ENCODE measurements at places on chromosomes 7 and 10.

DNA sequence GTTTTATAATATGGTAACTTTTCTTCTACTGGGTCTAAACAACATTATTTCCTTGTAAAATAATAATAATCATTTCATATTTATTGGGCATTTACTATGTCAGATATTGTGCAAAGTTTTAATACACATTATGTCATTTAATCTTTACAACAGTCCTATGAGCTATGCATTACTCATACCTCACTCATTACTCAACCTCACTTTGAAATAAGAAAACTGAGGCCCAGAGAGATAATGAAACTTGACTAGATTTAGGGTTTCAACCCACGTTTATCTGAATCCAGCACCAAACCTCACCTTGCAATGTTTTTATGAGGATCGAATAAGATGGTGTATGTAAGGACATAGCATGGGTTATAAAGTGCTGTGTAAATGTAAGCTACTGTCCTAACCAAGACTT, 153.2 kb upstream of the SLC13A1 start:
- no peak for DNase-seq

- no peak for DNase-seq
Measured at GRCh38 chr7:54469740-54470139, 72.4 kb upstream of the VSTM2A start.

- no peak for DNase-seq
Measured at GRCh38 chr7:96952974-96953391, 52.4 kb upstream of the DLX6 start.

DNA sequence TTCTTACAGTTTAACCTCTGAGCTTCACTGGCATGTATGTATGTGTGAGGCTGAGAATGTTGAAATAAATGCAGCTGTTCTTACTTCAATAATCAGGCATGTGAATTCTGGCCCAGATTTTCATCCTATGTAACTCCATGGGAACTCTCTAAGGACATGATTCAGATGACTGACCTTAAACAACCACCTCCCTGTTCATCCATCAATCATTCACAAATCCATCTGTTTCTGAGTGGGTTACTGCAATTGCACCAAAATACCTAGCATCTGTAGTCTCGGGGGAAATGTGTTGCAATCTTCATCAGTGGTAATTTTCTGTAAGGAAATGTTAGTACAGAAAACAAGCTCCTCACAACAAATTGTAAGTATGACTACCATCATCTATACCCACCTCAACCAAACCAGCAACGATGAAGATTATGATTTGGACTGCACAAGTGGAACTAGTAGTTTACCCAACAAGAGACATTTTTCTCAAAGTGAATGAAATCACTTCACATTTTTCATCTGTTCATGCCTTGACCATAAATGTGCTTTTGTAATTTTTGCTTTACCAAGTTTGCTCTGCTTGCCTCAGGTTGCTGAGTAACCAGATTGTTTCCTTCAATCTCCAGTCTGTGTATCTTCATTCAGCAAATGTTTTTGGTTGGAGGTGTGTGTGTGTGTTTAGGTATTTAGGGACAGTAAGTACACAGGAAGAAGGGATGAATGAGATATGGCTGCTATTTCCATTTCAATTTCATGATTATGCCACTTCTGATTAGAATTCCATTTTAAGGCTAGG, 65.7 kb upstream of the FZD8 start:
- no peak for DNase-seq

- DNase-seq = no peak
Measured at GRCh38 chr7:82091126-82091684, 321.4 kb upstream of the HGF start.

- no peak for DNase-seq
Measured at GRCh38 chr7:126449611-126450268, 803.0 kb downstream of the GRM8 start.

GRCh38 chr10:20059084-20059835, 243.0 kb downstream of the PLXDC2 start:
- DNase-seq = no peak

- no peak for DNase-seq
Measured at GRCh38 chr7:26653430-26654399, 210.7 kb downstream of the SKAP2 start.

- DNase-seq = no peak
Measured at GRCh38 chr10:97159646-97160305, 26.0 kb downstream of the SLIT1 start.

DNA sequence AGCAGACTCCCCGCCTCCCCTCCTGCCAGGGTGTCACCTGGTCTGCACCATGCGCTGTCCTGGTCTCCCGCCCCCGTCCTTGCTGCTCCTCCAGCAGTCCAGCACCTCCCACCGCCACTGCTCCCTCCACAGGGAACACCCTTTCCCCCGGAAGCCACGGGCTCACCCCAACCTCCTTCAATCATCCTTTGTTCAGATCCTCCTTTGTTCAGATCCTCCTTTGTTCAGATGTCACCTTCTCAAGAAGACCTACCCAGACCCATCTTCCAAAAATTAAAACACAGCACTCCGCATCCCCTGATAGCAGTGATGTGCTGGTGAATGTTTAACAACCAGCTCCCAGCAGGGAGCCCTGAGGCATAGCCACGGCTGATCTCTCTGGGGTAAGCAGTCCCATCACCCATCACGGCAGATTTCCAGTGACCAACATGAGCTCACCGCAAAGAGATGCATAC, 237.7 kb downstream of the USP6NL start:
- DNase-seq = no peak

DNA sequence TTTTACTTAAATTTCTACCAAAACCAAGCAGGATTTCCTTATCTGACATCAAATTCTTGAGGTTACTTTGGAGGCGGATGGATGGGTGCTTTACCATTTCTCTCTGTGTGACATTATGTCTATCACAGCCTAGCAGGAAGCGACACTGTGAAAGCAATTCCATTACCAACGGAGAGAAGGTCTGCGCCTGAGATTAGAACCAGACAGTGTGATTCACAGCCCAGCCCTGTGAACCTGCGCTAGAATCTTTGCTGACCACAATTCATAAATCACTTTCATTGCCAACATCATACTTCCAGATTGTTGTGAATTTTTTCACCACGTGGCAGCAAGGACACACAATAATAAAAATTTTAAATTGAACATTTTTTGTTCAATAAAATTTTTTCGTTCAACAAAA, 126.5 kb downstream of the CUBN start:
- DNase-seq = peak; percentile 90

DNA sequence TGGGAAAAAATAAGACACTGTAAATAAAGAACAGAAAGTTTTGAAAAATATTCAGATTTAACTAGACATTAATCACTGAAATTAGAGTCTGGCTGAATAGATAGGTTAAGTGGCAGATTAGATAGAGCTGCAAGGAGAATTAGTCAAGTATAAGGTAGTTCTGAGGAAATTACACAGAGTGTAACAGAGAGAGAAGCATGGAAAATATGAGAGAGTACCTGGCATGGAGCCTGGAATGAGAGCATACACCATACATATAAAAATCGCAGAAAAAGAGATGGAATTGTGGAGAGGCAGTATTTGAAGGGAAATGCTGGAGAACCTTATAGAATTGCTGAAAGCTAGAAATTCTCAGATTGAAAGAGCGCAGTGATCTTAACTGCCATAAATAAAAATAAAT, 46.9 kb downstream of the ZNRF2 start:
- DNase-seq = no peak

GRCh38 chr10:16777473-16778370, 39.5 kb downstream of the RSU1 start:
- no peak for DNase-seq

- no peak for DNase-seq
Measured at GRCh38 chr10:32156031-32156495, 99.8 kb upstream of the KIF5B start.

GRCh38 chr7:34034728-34035127, 129.4 kb downstream of the BMPER start:
- no peak for DNase-seq

- peak; percentile 75 for DNase-seq
Measured at GRCh38 chr10:31896968-31897384, 31.7 kb downstream of the ARHGAP12 start.

GRCh38 chr7:157013101-157013500, 2.6 kb upstream of the MNX1 start:
- DNase-seq = no peak

- no peak for DNase-seq
Measured at GRCh38 chr10:67760272-67760671, 64.3 kb upstream of the CTNNA3 start.

DNA sequence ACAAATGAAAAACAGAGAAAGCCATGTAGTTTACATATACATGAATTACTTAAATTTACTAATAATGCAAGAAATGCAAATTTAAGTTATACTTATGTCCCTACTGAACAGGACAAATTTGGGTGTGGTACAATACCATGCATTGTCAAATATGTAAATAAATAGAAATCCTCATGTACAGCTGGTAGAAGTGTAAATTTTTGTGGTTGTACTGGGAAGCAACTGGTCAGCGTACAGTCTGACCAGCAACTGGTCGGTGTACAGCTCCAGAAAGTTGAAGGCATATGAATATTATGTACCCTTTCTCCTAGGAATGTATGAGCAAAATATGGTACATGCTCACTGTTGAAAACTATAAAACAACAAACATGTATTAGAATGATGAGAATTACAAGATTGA, 93.9 kb upstream of the TMEM106B start:
- DNase-seq = no peak

DNA sequence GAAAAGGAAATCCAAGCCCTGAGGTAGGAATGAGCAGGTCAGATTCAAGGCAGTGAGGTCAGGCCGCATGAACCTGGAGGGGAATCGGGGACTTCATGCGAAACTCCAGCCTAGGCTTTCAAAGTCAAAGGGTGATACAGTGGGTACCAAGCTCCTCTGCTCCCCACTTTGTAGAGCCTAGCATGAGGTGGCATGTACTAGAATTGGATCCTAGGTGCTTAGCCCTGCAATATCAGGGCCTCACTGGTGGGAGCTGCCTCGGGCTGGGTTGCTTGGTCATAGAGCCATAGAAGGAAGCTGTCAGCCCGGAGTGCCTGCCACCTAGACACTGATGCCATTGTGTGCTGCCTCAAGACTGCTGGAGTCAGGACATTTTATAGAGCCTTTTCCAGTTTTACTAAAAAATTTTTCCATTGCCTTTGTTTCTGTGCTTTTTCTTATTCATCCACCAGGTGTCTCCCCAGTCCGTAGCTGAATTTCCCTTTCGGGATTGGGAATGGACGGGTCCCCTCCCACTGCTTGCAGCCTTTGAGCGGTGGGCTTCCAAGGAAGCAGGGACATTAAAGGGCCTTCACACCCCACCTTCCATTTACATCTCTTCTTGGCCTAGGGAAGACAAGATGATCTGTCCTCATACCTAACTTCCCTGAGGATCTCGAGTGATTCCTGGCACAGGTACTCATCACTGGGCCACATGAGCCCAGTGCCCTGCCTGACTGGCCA, 5.5 kb upstream of the LZTS2 start:
- no peak for DNase-seq

DNA sequence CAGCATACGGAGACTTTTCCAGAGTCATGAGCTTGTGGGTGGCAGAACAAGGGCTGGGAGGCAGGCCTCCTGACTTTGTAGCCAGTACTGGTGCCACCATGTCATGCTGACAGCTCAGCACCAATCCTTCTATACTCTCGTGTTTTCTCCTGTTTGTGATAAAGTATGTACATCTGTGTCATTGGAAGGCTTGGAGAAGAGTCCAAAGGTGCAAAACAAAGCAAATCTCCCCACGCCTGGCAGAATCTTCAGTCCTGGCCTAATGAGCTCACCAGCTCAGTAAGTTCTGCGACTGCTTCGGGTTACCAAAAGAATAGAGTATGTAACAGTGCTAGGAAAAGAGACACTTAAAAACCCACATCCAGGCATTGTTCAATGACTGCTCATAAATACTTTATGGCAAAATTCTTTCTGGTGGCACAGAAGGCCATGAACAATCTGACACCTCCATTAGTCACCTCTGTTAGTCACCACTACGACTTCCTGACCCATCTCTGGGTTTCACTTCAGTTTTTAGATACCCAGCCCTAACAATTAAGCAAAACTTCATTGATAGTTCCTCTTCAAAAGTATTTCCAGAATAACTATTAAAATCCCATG, 24.5 kb downstream of the STEAP1 start:
- DNase-seq = no peak

DNA sequence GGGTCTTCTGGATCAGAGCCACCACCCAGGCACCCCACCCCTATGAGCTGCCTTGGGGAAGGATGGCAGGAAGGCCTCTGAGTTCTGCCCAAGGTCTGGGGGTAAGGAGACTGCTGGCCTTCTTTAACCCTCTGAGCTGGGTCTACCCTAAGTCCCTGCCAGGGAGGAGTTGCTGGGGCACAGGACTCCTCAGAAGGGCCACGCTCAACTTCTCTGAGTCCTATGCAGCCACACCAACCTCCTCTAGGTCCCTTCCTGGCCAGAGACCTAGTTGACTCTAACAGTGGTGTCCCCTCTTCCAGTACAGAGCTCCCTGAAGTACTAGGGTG, 2.6 kb upstream of the NEURL1 start:
- no peak for DNase-seq

- DNase-seq = no peak
Measured at GRCh38 chr10:86770412-86770960, 14.1 kb downstream of the BMPR1A start.

DNA sequence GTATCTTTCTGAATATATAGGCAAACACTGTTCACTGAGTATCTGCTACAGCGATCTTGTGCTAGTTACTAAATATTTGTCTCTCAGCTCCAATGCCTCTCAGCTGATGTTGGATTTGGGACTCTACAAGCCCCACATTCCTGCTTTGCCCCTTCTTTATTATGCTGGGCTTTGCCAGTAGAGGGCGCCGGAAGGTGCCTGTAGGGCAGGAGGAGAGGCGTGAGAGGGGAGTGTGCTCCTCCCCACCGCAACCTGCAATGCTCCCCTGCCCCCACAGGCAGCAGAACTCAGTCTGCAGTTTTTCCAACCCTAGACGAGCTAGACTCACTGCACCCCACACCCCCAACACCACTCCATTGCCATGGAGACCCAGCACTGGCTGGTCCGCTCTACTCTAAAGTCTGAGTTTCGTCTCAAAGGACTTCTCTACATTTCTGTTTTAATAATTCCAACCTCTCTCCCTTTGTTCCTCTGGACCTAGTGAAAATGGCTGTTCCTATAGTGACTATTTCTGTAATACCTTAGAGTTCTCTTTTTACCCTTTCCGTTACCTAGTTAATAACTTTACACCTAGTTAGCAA, 337.6 kb downstream of the CCSER2 start:
- DNase-seq = peak; percentile 71

- DNase-seq = no peak
Measured at GRCh38 chr10:19096501-19097073, 48.0 kb downstream of the MALRD1 start.

GRCh38 chr10:5944389-5945189, 32.8 kb downstream of the IL15RA start:
- no peak for DNase-seq

GRCh38 chr7:117019786-117020590, 66.7 kb downstream of the ST7 start:
- peak; percentile 93 for DNase-seq

DNA sequence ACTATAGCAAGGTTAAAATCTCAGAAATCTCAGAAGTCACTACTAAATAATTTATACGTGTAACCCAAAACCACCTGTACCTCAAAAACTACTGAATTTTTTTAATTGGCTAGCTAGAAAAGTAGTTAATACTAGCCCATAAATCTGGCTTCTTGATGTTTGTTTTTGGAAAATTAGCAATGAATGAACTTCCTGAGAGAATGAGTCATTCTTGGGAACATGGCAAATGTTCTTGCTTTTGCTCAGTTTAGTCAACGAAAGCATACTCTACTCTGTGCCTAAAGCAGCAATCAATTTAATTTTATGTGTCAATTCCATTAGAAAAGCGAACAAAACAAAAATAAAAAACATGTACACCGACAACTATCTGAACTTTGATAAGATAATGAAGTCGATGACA, 69.2 kb downstream of the SEMA3E start:
- DNase-seq = no peak

GRCh38 chr10:91689731-91690168, 56.9 kb upstream of the PPP1R3C start:
- DNase-seq = no peak

GRCh38 chr7:90563286-90563685, 32.8 kb upstream of the CDK14 start:
- no peak for DNase-seq
